ENCODE measurements at places on chromosomes 4 and X.
A peak's percentile ranks its signal among the peaks of the same experiment; 100 is the strongest.

GRCh38 chr4:124868495-124868894 is 156.0 kb upstream of the ANKRD50 start:
- no peak for DNase-seq

GRCh38 chrX:37765507-37765906 is 14.4 kb upstream of the CYBB start:
- DNase-seq = no peak

- no peak for DNase-seq
Observed at GRCh38 chr4:38210396-38211114, 250.4 kb downstream of the PTTG2 start.

- peak; percentile 95 for DNase-seq
Observed at GRCh38 chr4:74228691-74229640, 71.0 kb downstream of the MTHFD2L start.

GRCh38 chr4:39994406-39994805 is 16.7 kb upstream of the PDS5A start:
- peak; percentile 31 for DNase-seq

DNA sequence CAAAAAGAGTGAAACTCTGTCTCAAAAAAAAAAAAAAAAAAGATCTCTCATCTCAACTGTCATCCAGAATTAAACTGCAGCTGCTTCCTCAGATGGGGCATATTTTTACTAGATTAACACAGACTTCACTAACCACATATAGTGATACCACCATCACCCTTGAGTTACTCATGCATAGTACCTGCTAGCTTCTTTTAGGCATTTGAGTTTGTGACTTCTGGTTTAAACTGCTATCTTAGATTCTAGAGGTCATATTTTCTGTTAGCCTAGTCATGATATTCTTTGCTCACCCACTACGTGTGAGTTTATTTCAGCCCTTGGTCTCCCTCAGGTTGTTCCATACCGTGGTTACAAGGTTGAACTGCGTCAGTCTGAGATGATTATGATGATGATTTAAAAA is 154.9 kb upstream of the BMP3 start:
- no peak for DNase-seq

DNA sequence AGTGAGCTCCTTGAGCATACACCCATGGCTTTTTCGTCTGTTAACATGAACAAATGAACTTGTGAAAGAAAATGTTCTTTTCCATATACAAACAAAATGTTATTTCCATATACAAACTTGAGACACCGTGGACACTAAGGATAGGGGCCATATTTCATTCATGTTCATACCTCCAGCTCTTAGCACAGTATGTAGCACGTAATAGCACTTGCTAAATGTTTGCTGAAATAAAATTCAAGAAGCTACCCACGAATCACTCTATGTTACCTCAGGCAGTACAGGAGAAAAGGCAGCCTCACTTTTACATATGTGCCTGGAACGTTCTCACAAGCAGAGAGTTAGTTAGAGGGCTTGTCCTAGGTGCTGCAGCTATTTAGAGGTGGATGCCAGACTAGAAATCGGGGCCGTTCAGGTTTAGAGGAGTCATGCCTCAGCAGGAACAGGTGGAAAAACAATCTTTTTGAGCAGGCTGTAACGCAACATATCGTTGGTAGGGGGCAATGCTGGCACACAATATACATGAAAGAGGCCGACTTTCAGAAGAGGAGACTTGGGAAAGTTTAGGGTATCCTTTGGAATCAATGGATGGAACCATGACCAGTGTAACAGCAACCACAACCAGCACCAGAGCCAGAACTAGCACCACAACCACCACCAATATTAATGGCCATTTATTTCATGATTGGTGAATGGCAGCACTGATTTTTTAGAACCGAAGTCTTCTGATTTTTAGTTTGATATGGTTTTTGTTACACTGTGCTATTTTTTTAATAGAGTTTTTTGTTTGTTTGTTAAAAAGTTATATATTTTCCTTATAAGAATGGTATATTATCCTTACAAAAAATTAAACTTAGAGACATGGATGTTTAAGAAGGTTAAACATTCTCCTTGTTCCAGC is 14.8 kb upstream of the PAQR3 start:
- DNase-seq = no peak

GRCh38 chr4:6608758-6609414 is 31.6 kb upstream of the MRFAP1 start:
- DNase-seq = no peak

GRCh38 chr4:11439836-11440235 is 11.1 kb upstream of the HS3ST1 start:
- peak; percentile 55 for DNase-seq

- no peak for DNase-seq
Observed at GRCh38 chr4:152209772-152210493, 326.0 kb downstream of the FBXW7 start.

DNA sequence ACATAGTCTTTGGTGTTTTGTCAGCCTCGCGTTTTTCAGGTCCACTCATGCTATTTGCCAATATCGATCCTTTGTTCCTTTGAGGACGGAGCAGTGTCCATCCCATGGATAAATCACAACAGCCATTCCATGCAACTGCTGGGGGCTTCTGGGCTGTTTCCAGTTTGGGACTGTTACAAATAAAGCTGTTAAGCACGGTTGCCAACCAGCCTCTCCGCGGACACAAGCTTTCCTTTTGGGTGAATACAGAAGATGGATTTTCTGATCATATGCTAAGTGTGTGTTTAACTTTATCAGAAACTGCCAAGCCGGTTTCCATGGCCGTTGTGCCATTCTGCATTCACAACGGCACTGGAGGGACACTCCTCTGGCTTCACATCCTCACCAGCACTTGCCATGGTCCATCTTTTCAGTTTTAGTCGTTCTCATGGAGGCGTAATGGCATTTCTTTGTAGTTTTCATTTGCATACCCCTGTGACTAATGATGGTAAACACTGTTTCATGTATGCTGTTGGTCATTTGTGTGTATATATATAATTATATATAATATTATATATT is 67.8 kb downstream of the ABLIM2 start:
- DNase-seq = no peak

- no peak for DNase-seq
Observed at GRCh38 chr4:153890761-153891160, 101.9 kb upstream of the SFRP2 start.

- no peak for DNase-seq
Observed at GRCh38 chr4:10260777-10261176, 144.2 kb upstream of the WDR1 start.

DNA sequence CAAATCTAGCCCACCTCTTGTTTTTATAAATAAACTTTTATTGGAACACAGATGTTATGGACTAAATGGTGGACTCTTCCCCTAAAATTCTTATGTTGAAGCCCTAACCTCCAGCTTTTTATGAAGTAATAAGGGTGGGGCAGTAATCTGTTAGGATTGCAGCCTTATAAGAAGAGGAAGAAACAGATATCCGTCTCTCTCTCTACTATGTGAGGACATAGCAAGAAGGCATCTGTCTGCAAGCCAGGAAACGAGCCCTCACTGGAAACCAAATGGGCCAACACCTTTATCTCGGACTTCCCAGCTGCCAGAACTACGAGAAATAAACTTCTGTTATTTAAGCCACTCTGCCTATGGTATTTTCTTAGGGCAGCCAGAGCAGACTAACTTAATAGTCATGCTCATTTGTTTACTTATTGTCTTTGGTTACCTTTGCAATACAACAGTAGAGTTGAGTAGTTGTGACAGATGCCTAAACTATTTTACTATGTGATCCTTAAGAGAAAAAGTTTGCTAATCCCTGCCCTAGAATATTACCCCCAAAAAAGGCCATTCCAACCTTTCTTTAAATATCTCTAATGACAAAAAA is 67.4 kb downstream of the MANBA start:
- peak; percentile 70 for DNase-seq

- no peak for DNase-seq
Observed at GRCh38 chrX:55163171-55163570, 57.0 kb upstream of the PAGE5 start.

- DNase-seq = peak; percentile 68
Observed at GRCh38 chrX:19382555-19383145, 38.9 kb downstream of the PDHA1 start.

GRCh38 chrX:37860721-37861120 is 13.3 kb upstream of the DYNLT3 start:
- no peak for DNase-seq

DNA sequence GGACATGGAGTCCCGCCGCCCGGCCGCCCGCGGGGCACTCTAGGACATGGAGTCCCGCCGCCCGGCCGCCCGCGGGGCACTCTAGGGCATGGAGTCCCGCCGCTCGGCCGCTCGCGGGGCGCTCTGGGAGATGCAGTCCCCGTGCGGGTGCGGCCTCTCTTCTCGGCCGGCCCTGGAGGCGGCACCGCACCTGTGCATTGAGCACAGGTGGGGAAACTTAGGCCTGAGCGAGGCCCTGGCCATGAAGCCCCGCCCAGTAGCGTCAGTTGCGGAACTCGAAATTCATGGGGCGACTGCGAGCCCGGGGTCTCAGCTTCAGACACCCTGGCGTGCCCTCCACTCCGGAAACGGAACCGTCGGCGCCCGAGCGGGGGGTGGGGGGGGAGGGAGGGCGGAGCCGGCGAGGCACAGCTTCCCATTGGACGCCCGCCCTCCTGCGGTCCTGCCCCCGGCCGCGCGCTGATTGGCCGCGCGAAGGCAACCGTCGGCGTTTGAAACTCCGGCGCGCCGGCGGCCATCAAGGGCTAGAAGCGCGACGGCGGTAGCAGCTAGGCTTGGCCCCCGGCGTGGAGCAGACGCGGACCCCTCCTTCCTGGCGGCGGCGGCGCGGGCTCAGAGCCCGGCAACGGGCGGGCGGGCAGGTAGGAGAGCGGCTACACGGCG is at the start of the genes TACC3 and TMEM129:
Gene TACC3 (plus strand): TSS at position 519 of the 663 bp plus-strand sequence. CDS start 1,901 bp downstream, outside the sequence.
Gene TMEM129 (minus strand): TSS at position 321 of the 663 bp plus-strand sequence. CDS start 486 bp downstream, outside the sequence.
- DNase-seq = peak; percentile 91

DNA sequence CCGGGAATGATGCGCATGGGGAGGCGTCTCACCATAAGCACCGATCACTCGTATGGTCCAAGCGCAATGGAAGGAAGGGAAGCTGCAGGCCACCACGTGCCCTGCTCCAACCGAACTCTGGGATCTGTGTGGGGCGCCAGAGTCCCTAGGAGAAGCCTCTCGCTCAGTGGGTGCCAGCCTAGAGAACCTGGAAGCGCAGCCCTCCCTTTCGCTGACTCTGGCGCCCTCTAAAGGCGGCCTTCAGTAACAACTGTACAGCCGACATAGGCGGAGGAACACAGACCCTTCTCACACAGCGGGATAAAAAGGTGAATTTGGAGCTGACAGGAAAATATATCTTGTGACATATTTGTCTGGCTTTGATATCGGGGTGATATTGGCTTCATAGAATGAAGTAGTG is 76.0 kb downstream of the INTS6L start:
- peak; percentile 13 for DNase-seq

DNA sequence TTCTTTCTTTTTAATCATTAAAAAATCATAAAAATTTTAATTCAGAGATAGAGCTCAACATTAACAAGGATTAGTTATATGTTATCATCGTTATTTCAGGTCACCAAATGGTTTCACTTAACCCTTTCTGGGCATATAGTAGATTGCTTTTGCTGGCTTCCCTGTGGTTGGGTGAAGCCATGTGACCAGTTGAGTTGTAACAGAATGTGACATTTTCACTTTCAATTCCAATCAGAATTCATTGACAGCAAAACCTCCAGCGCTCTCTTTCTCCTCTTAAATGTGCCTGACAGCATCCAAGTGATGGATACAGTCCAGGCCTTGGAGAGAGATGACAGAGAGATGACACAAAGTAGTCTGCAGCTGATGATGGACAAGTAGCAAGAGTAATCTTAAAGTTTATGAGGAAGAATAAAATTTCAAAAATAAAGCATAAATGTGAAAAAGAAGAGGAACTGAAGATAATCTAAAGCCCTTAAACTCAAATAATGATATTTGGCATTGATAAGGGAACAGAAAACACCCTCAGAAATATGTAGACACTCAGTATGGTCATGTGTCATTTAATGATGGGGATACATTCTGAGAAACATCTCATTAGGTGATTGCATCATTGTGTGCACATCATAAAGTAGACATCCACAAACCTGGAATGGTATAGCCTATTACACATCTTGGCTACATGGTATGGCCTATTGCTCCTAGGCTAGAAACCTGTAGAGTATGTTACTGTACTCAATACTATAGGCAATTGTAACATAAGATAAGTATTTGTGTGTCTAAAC is 92.3 kb upstream of the QRFPR start:
- DNase-seq = no peak

- no peak for DNase-seq
Observed at GRCh38 chrX:109389917-109390316, 92.0 kb downstream of the GUCY2F start.

DNA sequence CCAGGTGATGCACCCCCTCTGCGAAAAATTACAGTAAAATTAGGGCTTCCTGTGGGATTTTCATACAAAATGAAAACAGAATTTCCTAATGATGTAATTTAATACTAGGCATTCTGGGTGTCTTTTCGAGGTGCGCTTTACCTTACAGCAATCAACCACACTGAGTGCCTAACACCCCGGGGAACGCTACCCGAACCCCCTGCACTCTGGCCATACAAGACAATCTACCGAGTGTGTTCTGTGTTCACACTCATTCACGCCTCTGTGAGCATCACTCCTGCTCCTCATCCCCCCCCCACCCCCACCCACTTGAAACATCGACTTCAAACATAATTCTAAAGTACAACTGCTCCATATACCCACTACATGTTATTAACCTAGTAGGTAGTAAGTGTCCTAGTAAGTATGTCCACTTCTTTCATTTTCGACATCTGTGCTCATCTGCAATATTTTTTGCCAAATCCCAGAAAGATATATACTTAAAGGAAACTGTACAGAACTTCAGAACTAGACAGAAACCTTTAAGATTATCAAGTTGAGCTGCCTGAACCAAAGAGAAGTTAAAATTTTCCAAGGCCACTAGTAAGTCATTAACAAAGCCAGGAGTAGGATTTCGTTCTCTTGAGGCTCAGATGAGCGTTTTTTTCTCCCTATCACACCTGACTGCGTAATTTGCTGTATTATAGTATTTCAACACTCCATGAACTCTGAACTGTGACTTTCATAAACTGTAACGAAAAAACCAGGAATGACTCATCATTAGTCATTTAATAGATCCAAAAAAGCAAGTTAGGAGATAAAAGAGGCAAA is 80.0 kb downstream of the FAT1 start:
- no peak for DNase-seq

- DNase-seq = no peak
Observed at GRCh38 chr4:48909697-48910096, 3.1 kb upstream of the OCIAD2 start.

DNA sequence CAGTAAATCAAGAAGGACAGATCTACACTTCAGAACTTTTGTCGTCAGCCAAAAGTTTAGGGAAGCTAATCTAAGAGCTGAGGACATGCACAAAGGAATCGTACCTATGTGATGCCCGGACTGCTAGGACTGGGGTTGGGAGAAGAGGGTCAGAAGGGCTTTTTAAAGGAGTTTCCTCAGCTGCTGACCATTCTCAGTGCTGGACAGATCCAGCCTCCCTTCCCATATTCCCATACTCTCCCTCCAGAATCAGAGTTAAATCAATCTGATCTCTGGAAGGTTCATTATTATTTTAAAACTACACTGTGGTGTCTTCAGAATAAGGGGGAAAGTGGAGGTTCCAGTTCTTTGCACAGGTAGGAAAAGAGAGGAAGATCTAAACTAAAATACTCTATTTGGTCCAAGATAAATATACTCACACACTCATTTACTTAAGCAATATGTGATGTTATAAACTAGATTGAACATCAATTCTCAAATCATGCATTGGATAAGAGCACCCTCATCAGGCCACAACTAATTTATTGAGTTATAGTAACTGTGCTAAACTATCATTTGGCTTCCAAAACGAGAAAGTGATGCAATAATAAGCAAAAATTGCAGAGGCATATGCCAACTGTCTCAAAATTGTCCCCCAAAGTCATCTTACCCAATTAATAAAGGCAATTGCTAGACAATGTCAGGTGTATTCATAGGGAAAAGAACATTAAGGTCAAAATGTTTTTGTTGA is 124.7 kb downstream of the HNRNPD start:
- no peak for DNase-seq

- DNase-seq = no peak
Observed at GRCh38 chrX:118058924-118059323, 57.7 kb downstream of the KLHL13 start.
